ENCODE measurements at places on chromosomes 11 and 22. TPM values are rescaled to one million over a fixed set of nuclear protein-coding genes. Genes with fewer than 3 reads are reported as not detected.

DNA sequence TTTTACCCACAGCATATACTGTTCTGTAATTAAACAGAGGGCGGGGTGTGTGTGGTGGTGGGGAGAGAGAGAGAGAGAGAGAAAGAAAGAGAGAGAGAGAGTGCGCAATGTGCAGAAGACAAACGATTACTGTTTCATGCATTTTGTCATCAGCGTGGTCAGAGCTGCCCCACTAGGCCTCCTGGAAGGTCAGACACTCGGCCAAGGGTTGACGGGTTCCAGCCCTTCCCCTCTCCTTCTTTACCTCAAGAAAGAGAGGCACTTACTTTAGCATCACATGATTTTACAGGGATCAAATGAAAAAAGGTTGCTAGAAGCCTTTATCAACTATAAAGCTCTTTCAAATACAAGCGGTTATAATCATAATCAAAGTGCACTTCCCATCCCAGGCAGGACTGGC lies 269.2 kb upstream of the SORL1-AS1 start:
- DNase-seq = no peak

DNA sequence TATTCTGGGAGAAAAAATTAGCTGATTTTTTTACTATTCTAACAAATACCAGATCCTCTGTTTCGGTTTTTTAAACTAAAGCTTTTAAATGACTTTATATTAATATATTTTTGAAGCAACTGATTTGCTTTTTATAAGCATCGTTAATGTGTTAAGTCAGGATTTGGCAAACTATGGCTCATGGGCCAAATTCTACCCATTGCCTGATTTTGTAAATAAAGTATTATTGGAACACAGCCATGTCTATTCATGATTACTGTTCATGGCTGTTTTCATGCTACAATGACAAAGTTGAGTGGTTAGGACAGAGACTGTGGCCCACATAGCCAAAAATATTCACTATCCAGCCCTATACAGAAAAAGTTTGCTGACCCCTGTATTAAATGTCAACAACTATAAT lies 29.6 kb downstream of the BTBD10 start:
- no peak for DNase-seq

- no peak for DNase-seq
These were observed 176.0 kb downstream of the METTL15 start for GRCh38 chr11:28284196-28284595.

Gene PRAME
- total RNA-seq = not detected

DNA sequence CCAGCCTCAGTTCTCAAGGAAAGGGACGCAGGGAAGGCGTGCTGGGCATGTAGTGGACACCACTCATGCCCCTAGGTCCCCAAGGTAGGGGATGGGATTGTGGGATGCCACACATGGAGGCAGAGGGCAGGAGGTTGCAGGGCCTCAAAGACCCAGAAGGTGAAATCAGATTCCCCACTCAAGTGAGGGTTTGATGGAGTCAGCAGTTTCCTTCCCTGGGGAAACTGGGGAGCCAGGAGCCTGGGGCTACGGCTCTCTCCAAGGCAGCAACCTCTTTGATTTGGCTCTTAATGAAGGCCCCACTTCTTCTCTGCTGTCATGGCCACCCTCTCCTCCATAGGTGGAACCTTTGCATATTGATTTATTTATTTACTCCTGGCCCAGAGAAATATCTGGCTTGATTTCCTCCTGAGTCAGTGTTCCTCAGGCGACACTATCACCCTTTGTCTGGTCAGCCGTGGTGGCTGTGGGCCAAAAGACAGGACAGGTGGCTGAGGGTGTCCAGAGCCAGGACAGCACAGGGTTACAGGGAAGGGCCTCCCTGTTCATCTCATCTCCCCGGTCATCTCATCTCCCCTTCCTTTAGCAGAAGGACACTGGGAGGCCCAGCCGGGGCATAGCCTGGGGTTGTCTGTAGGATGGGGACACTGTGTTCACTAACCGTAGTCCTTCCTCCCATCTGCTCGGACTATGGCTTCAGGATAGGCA lies 9.6 kb downstream of the GNAZ start:
- DNase-seq = no peak

Gene TREH
- not detected for total RNA-seq

DNA sequence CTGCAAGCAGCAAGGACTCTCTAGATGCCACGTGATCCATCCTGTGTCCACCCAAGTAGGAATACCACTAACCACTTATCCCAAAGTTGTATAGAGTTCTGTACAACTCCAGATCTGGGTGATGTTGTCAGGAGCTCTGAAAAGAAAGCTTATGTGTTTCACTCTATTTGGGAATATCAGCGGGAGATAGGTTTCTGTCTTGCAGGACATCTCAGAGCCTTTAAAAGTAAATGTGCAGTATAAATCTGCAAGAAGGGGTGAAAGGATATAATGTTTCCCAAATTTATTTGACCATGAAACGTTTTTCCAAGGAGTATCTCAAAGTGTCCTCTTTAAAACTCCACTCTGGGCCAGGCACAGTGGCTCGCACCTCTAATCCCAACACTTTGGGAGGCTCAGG lies 13.9 kb downstream of the IRAG1 start:
- DNase-seq = no peak

DNA sequence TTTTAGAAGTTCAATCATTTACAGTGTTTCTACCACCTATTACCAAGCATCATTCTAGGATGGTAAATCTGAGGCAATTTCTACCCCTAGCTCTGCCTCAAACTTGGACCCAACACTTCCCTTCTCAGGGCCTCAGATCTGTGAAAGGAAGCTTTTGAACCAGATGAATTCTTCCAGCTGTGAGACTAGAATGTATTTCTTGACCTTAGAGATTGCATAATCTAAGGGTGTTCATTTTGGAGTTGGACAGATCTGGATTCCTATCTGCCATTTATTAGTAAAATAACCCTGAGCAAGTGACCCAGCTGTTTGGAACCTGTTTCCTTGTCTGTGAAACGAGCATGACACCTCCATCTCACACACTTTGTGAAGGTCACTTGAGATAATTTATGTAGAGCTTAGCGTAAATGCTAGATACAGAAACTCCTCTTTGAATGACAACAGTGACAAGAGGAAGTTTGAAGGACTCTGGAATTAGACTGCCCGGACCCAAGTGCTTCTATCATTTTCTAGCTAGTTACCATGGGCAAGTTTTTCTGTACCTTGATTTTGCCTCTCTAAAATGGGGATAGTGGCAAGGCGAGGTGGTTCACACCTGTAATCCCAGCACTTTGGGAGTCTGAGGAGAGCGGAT lies 3.8 kb upstream of the INTS5 start:
- no peak for DNase-seq

DNA sequence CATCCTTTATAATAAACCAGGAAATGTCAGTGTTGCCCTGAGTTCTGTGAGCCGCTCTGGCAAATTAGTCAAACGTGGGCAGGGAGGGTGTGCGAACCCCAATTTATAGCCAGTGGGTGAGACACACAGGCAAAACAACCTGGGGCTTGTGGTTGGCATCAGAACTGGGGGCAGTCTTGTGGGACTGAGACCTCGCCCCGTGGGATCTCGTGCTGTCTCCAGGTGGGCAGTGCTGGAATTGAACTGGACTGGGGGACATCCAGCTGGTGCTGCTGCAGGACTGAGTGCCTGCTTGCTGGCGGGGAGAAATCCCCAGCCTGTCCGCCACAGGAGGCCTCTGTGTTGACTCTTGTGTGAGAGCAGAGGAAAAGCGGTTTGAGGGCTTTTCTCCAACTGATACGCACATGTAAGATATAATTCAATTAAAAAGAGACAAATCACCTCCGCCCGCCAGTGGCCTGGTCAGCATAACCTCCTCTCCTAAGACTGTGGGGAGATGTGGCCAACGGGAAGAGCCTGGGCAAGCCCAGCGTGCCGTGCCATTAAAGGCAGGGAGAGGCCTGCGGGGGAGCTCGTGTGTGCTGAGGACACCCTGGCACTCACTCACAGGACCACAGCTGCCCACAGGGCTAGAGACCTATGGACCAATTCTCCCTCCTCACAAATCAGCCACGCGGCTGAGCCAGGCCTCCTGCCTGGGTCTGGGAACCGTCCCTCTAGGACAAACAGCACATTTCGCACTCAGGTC lies 18.4 kb downstream of the SULT4A1 start:
- DNase-seq = no peak

Gene MYO18B
- total RNA-seq = 0.27 TPM

- DNase-seq = no peak
These were observed 22.1 kb downstream of the ATP6V1E1 start for GRCh38 chr22:17606496-17606895.

Gene STX3
- 135 TPM for total RNA-seq

All from transverse colon (tissue), 4 donors.